Activated naive CD4-positive, alpha-beta T cell (primary cell): ENCODE measurements at places on chromosomes 3 and 15.

DNA sequence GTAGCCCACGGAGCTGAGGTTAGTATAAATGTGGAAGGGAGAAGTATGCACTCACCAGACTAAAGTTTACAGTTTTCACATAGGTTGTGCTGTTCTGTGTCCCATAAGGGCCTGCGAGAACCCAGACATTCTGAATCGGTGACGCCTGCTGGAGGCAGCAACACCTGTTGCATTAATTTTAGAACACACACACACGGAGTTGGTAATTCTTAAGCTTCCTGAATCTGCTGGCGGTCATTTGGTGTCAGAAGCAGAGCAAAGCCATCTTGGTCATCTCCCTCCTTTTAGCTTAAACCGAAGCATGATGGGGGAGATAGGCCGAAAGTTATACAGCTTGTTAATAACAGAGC lies 41.1 kb upstream of the AP3B2 start:
- DNase-seq = no peak

DNA sequence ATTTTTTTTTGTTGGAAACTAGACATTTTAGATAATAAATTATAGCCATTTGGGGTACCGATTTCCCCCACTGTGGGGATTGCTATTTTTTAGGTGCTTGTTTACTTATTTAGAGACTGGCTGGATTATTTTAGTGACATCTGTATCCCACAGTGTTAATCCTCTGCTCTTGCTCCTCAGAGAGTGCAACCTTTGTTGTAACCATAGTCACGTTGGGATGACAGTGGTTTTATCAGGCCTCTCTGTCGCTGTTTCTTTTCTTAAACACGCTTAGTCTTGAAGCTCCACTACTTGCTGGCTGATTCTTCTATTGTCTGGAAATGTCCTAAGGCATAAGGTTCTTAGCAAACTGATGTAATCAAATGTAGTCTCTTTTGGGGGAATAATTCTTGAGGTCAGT lies 451.6 kb upstream of the SEMA6D start:
- no peak for DNase-seq

DNA sequence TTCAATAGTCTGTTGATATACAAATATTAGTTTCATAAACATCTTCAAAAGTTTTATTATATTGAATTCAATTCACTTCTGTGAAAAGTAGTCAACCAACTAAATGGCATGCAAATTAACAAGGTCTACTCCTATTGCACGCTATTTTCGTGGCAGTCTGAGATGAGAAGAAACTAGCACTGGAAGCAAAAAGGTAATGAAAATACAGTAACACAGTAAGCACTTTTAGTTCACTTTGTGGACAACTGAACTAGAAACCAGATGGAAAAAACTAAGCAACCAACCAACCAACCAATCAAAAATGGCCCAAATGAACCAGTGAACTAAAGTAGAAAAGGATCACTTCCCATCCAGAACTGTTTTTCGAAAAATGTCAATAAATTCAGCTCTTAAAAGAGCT lies 55.7 kb upstream of the ACTC1 start:
- DNase-seq = no peak

GRCh38 chr3:22366781-22367180 lies 615.8 kb upstream of the ZNF385D start:
- no peak for DNase-seq

DNA sequence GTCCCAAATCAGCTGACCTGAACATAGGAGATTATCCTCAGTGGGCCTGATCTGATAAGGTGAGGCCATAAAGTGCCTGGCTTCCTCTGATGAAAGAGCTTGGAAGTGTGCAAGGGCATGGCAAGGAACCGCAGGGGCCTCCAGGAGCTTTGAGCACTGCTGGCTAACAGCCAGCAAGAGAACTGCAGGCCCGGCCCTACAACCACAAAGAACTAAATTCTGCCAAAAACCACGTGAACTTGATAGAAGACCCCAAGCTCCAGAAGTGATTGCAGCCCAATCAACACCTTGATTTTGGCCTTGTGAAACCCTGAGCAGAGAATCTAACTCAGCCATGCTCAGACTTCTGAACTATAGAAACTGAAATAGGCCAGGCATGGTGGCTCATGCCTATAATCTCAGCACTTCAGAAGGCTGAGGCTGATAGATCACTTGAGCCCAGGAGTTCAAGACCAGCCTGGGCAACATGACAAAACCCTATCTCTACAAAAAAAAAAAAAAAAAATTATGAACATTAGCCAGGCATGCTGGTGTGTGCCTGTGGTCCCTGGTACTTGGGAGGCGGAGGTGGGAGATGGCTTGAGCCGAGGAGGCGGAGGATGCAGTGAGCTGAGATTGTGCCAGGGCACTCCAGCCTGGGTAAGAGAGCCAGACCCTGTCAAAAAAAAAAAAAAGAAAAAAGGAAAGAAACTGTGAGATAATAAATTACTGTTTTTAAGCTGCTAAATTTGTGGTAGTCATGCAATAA lies 7.7 kb upstream of the DIS3L start:
- DNase-seq = no peak
